ENCODE measurements at places on chromosomes 12 and 14.

- DNase-seq = no peak
Observed at GRCh38 chr14:74563586-74564159, 48.4 kb downstream of the LTBP2 start.

GRCh38 chr12:38585086-38585485 lies 268.5 kb downstream of the ALG10B start:
- peak; percentile 27 for DNase-seq

- DNase-seq = no peak
Observed at GRCh38 chr12:71857657-71858056, 18.1 kb downstream of the TBC1D15 start.

- DNase-seq = no peak
Observed at GRCh38 chr14:105080161-105080560, 14.9 kb upstream of the GPR132 start.

DNA sequence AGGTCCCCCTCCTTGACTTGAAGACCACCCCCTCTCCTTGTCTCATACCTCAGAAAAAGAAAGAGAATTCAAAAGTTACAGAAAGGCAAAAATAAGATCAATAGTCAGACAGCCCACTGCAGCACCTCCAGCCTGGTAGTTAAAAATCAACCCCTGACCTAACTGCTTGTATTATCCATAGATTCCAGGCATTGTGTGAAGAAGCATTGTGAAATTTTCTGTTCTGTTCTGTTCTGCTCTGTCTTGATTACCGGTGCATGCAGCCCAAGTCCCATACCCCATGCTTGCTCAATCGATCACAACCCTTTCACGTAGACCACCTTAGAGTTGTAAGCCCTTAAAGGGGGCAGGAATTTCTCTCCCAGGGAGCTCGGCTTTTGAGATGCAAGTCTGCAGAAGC lies 5.8 kb upstream of the DHRS7 start:
- no peak for DNase-seq

DNA sequence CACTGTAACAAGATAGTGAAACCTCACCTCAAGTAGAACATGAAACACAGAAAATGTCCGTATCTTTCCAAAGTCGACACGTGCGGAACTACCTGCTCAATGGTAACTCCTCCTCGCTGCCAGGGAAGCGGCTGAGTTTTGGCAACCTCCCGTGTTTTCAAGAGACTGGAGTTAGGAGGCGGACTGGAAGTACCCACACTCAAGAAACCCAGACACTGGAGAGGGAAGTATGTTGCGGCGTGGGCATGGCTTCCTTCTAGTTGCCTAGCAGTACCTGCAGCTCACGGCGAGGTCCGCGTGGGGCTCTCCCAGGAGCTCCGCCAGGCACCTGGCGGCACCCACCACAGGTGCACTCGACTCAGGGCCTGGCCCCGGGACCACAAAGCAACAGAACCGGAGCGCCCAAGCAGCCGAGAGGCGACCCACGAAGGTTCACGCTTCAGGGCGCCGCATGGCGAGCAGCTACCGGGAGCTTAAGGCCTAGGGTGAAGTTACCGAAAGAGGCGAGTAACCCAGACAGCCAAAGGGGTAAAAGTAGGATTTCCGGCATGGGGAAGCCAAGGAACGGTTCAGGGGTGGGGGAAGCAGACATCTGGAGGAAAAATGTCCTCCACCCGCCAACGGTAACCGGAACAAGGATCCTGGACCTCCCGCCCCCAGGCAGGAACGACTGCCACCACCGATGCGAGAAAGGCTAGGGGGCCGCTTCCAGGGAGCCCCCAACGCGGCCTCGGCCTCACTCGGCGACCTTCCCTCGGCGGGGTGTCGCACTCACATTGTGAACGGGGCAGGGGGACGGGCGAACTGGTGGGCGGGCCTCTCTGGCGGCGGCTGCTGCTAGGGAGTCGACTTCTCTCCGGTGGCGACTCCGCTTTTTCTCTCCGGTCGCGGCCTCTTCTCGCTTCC lies 608 bp downstream of the PTGES3 start:
- peak; percentile 37 for DNase-seq

- DNase-seq = no peak
Observed at GRCh38 chr14:24437736-24438067, 4.9 kb downstream of the SDR39U1 start.

DNA sequence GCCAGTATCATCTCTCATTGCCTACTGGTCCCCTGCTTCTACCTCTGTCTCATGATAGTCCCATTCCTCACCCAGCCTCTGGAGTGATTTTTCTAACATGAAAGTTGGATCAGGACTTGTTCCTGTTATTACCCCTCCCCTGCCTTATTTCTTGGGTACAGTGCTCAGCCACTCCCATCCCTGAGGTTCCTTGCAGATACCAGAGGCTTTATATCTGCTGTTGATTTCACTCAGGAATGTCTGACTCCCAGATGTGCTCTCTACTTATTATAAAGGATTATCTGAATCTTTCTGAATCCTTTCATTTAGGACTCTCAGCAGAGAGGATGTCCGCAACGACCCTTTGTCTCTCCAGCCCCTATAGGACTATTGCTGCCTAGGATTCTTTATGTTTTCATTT lies 111.2 kb downstream of the LRRK2 start:
- no peak for DNase-seq

DNA sequence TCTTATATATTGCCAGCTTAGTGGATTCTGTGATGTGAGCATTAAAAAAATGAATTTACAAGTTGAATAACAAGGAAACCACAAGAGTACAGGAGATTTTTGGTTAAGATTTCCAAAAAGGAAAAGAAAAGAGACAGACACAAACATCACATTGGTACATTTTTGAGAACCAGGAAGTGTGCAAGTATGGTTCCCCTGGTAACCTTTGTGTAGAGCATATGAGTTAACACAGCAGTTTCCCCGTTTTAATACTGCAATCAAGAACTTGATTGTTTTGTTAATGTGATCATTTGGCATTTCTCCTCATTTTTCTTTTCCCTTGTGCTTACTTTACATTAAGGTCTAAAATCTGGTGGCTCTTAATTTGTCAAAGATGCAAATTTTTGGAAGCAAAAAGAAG lies 490.4 kb upstream of the ATP2B1 start:
- DNase-seq = no peak

GRCh38 chr12:26564391-26564790 lies 268.6 kb downstream of the ITPR2 start:
- peak; percentile 9 for DNase-seq

DNA sequence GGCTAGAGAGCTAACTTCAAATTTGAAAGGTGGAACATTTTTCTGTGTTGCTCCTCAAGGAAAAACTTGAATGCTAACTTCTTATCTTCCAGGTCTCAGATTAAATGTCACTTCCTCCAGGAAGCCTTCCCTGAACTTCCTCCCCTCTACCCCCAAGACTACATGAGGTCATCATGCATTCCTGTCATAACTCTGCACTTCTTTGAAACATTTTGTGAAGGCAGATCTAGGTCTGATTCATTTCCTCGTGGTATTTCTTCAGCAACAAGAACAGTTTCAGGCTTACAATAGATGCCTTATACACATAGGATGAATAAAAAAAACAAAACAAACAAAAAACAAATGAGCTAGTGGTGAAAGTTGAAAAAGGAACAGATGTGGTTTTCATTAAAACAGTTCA lies 97.1 kb upstream of the SRRM4 start:
- no peak for DNase-seq

- no peak for DNase-seq
Observed at GRCh38 chr14:87725318-87725717, 267.7 kb downstream of the GALC start.

- DNase-seq = no peak
Observed at GRCh38 chr12:1496162-1496900, 98.0 kb downstream of the FBXL14 start.

- no peak for DNase-seq
Observed at GRCh38 chr14:89848165-89848564, 106.4 kb downstream of the EFCAB11 start.

DNA sequence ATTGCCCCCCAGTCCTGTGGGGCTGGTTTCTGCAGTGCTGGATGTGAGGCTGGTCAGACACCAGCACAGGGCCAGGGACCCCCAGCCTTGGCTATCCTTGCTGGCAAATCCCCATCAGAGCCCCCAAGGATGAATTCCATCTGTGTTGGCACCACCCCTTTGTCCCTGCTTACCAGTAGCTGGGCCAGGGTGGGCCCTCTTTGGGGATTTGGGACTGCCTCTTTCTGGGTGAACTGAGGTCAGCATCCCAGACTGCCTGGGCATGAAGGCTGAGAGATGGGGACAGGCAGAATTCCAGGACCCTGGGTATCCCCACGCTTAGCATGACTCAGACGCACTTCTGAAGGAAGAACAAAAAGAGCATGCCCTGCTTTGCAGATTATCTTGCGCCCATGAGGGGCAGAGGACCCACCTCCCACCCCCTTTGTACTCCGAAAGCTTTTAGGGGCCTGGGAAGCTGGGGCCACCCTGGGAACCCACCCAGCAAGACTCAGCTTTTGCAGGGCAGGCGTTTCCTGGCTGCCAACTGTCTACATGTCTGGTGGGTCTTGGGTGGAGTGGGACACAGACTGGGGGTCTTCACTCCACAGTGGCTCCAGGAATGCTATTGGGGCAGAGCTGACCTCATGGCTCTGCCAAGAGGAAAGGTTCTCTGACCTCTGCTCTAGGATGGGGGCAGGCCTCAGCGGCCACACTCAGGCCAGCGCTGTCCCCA lies 26.8 kb downstream of the RFLNA start:
- no peak for DNase-seq

GRCh38 chr12:2832550-2833127 lies 2.2 kb downstream of the NRIP2 start:
- no peak for DNase-seq

DNA sequence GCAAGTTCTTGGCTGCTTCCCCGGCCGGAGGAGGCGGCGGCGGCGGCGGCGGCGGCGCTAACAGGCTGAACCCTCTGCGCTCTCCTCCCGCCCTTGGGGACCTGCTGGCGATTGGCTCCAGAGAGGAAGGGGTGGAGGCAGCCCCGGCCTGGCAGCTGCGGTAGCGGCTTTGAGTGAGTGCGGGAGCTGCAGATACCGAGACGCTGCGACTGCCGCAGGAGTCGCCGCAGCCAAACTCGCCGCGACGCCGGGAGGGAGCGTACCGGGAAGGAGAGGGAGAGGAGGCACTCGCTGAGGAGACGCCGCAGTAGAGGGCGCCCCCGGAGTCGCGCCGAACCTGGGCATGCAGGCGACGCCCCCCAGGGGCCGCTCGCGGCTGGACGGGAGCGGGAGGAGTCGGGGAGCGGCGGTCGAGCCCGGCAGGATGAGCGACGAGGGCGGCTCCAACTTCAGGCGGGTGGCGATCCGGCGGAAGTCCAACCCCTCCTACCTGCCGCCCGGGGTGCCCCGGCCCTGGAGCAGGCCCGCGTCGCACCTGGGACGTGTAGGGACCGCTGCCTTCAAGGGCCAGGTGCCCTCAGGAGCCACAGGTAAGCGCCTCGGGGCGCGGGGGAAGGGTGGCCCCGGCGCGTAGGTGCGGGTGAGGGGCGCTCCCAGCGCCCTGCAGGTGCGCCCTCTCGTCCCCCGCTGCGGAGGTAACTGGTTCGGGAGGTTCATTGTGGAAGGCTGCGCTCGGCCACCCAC lies at the start of gene FGD4:
FGD4 (plus strand) TSS at position 189 of the 744 bp plus-strand sequence.
- peak; percentile 94 for DNase-seq

GRCh38 chr12:5305425-5305824 lies 126.5 kb upstream of the NTF3 start:
- peak; percentile 17 for DNase-seq

- DNase-seq = no peak
Observed at GRCh38 chr14:82546401-82546800, 1012.7 kb upstream of the SEL1L start.

GRCh38 chr12:107518868-107519267 lies 166.7 kb upstream of the PWP1 start:
- DNase-seq = no peak

DNA sequence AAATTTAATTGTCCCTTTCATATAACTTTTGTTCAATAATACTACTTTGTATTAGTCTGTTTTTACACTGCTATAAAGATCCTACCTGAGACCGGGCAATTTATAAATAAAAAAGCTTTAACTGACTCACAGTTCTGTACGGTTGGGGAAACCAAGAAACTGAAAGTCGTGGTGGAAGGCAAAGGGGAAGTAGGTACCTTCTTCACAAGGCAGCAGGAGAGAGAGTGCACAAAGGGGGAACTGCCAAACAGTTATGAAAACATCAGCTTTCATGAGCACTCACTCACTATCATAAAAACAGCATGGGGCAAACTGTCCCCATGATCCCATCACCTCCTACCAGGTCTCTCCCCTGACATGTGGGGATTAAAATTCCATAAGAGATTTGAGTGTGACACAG lies 1069.0 kb downstream of the FSCB start:
- DNase-seq = no peak

DNA sequence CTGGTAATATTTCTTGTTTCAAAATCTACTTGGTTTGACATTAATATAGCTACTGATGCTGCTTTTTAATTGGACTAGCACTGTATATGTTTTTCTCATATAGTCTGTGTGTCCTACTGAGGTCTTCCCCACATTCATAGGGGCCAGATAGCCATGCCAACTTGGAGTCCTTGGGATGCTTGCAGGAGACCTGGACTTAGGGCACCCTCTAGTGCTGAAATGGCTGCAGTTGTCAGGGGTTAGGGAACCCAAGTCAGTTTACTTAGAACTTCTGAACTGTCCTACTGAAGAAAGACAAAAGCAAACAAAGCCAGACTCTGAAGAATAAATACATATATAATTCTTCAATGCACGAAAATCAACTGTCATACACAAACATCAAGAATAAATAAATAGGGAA lies 279.9 kb upstream of the SYT1 start:
- DNase-seq = no peak

GRCh38 chr14:76958020-76958979 lies 70.2 kb downstream of the IRF2BPL start:
- no peak for DNase-seq

DNA sequence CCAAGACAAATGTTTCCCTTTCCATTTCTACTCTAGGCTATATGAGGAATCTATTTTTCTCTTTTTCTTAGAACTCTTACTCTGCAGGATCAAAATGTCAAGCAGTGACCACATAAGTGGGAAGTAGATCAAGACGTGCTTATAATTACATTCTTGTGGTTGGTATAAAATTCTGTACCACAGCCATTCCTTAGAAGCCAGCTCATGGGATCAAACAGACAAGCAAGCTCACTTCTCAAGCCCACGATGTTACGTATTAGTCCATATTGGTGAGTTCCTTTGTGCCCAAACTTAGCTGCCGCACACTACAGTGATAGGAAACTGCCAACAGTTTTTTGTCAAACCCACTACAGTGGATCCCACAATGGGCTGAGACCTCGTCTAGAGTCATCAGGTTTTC lies 53.4 kb downstream of the IFNG start:
- peak; percentile 76 for DNase-seq

- no peak for DNase-seq
Observed at GRCh38 chr12:116630762-116631161, 71.6 kb downstream of the MAP1LC3B2 start.

- no peak for DNase-seq
Observed at GRCh38 chr14:76727384-76727783, 33.9 kb upstream of the VASH1 start.

DNA sequence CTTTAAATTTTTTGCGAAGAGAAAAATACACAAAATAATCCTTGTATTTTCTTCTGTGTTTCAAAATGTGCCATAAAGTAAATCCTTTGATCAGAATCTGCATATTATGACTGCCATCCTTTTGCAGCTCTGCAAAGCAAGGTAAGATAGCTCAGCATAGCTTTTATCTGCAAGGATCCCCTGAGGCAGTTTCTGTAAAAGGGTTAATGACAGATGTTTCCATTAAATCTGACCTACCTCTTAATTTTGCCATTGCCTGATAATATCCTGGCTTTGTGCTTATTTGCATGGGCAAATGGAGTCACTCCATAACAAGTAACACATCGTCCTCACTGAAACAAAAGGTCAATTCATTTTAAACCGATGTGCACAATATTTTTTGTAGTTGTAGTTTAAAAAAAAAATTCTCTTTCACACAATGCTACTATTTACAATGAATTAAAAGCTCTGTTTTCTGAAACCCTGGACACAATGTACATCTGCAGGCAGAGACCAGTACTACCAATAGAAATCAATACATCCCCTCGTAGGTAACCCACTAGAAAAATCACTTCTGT lies 108.5 kb upstream of the SOX5 start:
- no peak for DNase-seq

All from Daoy (cell line).